ENCODE measurements at places on chromosomes 2 and 18.

- no peak for DNase-seq
These were observed 131.3 kb downstream of the CCDC148 start for GRCh38 chr2:158325031-158325781.

GRCh38 chr18:9017167-9017904 lies 85.2 kb upstream of the NDUFV2 start:
- DNase-seq = peak; percentile 59

GRCh38 chr18:55587418-55588110 lies 428 bp downstream of the TCF4 start:
- no peak for DNase-seq

- no peak for DNase-seq
These were observed 189.1 kb downstream of the TWIST2 start for GRCh38 chr2:239036819-239037558.

DNA sequence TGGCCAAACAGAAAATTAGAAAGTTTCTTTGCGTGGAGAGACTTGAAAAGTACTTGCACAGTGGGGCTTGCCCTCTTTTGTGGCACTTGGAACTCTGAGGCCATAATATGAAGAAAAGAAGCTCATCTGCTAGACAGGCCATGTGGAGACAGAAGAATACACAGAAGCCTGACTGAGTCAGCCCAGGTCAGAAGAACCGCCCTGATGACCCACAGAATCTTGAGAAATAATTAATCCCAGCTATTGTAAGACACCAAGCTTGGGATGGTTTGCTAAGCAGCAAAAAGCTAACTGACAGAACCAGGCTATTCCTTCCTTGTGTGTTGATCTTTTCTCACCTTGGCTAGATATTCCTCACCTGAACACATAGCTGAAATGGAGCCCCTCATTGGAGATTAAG lies 33.7 kb downstream of the G6PC2 start:
- no peak for DNase-seq

- DNase-seq = no peak
These were observed 124.2 kb downstream of the GALR1 start for GRCh38 chr18:77373730-77374445.

- DNase-seq = no peak
These were observed 40.7 kb downstream of the RHOB start for GRCh38 chr2:20487392-20488174.

DNA sequence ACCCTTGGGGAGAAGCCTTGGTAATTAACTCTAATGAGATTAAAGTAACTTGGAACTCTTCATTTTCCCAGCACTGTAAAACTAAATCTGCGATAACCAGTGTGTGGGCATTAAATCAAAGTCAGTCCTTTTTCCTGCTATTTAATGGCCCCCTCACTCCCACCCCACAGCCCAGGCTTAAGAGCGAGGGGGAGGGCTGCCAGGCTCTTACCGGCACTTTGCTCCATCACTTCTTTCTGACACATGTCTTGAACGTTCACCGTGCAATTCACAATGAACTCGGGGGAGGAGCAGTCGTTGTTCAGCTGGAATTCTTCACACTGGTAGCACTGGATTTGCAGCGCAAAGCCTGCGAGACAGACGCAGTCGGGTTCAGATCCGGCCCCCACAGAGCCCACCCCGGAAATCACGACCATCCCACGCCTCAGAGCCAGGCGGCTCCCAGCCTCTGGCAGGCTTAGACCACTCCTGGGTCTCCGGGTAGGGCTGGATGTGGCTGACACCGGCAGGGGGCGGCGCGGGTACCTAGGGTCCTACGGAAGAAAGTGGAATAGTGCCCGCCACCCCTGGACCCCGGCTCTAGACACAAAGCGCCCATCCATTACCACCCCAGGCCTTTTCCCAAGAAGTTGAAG lies 1.7 kb downstream of the LYPD1 start:
- DNase-seq = no peak

DNA sequence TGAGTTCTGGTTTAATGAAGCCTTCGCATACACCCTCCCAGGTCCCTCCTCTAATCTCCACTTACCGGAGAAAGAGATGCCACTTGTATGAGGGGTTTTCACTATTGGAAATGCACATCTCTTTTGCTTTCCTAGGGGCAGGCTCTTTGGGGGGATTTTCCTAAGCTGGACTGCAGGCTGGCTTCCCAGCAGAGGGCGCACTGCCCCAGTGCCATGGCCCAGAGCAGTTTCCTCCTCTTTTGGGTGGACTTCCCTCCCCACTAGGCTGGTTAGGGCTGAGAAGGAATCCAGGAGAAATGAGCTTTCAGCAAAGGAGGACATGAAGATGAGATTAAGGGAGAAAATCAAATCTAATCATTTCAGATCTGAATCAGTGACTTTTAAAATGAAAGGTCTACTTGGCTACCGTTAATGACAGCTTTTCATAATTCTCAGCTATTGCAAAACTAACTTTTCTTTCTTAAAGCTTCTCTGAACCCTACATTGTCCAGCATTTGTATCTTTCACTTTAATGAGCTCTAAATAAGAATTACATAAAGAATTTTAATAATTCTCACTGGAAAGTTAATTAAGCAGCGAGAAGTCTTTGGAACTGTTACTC lies 784.1 kb upstream of the FANCL start:
- DNase-seq = no peak

DNA sequence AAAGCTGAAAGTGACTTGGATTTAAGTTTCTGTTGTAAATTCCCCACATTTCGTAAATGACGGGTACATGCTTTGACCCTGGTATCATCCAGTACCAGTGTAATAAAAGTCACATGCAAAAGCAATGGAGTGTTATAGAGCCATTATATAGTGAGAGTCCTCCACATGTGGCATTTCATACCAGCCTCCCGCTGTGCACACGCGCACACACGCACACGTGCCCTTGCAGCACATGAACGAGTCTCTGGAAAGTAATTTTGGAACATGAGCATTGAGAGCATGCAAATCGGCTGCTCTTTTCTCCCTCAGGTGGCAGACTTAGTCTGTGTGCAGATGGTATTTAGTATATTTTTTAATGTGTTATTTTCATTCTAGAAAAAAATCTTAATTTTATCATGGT lies 198.1 kb downstream of the ZNF407 start:
- no peak for DNase-seq

DNA sequence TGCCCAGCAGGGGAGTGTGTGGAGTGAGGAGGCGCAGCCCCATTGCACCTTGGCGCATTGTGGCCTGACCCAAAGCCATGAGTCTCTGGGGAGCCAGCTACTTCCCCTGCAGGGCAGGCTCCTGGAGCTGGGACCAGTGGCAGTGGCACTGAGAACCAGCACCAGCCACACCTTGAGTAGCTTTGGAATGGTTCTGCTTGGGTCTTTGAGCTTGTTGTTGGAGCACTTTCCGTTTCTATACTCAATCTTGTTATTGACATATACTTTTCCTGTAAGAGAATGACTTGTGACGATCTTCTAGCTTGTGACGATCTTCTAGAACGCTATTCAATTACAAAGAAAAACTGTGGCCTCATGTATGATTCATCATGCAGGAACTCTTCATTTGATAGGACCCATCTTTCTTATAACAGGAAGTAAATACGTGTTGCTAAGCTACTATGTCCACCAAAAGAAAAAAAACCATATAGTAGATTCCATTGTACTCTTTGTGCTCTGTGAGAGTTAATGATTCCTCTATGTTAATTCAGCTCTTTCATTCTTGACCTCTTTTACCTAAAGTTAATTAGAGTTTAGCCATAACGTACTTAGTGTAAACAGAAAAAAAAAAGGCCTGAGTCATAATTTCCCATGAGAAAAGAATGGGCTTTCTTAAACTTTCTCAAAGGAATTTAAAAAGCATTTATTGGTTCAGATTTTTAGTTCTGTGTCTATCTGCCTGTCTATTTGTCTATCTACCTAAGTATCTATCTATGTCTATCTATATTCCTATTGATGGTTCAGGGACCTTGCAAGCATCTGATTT lies 113.1 kb downstream of the GATA6 start:
- no peak for DNase-seq

- no peak for DNase-seq
These were observed 32.0 kb upstream of the INHBB start for GRCh38 chr2:120313695-120314615.

- no peak for DNase-seq
These were observed 83.1 kb downstream of the UPP2 start for GRCh38 chr2:158184556-158185343.

DNA sequence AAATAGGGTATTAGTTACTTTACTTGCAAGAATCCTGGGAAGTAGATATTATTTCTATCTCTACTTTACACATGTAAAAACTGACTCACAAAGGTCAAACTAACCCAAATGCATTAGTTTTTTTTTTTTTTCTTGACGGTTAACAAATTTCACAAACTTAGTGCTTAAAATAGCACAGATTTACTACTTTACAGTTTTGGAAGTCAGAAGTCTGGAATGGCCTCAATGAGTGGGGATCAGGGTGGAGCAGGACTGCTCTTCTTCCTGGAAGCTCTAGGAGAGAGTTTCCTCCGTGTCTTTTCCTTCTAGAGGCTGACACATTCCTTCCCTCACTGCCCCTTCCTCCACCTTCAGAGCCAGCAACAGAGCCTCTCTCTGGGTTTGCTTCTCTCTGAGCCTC lies 117.2 kb downstream of the COL6A3 start:
- DNase-seq = no peak

- no peak for DNase-seq
These were observed 104.0 kb upstream of the ARHGAP28 start for GRCh38 chr18:6625481-6625880.

- DNase-seq = no peak
These were observed 141.6 kb upstream of the CYP26B1 start for GRCh38 chr2:72289283-72289682.

DNA sequence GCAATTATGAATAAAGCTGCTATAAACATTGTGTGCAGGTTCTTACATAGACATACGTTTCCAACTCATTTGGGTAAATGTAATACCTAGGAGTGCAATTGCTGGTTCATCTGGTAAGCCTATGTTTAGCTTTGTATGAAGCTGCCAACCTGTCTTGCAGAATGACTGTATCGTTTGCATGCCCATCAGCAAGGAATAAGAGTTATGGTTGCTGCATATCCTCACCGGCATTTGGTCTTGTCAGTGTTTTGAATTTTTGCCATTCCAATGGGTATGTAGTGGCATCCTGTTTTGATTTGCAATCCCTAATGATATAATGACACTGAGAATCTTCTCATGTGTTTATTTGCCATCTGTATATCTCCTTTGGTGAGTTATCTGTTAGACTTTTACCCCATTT lies 20.7 kb downstream of the CCDC150 start:
- no peak for DNase-seq

DNA sequence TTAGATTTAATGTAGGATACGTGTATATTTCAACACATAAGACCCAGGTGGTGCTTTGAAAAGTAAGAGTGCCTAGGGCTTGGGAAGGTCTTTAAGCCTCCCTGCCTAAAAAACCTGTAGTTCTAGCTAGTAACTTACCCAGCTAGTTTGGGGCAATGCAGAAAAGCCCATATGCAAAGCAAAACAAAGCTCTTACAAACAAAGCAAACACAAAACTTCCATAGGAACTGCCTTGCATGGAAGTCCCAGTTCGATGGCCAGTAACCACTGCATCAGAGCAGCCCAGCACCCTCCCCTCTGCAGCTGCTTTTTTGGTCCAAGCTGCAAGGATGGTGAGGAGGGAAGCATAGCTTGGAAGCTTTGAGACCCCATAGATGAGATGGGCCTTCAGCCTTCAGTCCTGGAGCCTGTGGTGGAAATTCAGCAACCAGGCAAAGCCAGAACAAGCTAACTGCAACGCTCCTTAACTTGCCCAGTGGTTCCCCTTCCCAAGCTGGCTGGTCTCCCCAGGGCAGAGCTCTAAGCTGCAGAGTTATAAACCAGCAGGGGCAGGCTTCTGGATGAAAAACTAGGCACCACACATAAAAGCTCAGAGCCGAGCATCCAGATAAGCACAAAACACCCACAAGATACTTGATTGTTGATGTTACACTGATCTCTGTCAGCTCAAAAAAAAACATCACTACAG lies 16.2 kb downstream of the C2orf76 start:
- DNase-seq = no peak

DNA sequence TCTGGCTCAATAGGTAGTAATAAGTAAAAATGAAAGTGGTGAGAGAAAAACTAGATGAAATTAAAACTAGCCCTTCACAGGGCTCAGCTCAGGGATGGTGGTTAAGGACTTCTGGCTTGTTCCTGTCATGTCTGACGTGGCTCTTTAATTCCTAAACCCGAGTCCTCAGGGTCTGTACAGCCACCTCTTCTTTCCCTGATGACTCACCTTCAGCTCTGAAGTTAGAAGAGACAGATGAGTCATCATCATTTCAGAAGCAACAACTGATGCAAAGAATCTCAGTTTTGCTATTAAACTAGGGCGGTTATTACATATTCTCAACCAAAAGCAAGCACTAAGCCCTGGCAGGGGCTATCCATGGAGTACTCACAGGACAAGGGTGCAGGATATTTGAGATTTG lies 24.0 kb upstream of the ITGB6 start:
- DNase-seq = peak; percentile 19
